ENCODE measurements at places on chromosomes 3 and 15. TPM values are rescaled to one million over a fixed set of nuclear protein-coding genes. Genes with fewer than 3 reads are reported as not detected.

Gene RETNLB
- total RNA-seq, result not detected

Gene DCLK3
- 0.04 TPM for total RNA-seq

DNA sequence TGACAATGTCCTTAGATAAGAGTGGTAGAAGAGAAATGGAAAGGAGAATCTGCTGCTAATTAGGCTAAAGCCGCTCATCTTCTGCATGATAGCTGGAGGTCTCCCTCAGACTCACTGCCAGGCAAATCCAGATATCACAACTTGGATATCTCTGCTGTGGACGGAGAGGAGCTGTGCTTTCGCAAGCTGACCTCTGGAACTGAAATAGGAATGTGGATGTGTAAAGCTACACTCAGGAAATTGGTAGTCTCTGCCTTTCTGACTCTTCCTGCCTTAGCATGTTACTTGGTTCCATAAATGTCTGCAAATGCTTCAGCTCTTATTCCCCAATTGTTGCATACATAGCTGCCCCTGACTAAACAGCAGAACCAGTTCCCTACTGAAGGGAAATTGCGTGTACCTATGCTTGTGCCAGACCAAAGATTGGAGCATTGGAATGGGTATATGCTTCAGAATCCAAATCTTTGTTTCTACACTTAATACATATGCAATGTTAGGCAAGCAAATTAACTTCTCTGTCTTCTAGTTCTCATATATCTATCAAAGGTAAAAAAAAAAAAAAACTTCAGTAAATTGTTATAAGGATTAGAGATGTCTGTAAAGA lies 74.7 kb upstream of the ROBO2 start:
- ATAC-seq, result no peak

DNA sequence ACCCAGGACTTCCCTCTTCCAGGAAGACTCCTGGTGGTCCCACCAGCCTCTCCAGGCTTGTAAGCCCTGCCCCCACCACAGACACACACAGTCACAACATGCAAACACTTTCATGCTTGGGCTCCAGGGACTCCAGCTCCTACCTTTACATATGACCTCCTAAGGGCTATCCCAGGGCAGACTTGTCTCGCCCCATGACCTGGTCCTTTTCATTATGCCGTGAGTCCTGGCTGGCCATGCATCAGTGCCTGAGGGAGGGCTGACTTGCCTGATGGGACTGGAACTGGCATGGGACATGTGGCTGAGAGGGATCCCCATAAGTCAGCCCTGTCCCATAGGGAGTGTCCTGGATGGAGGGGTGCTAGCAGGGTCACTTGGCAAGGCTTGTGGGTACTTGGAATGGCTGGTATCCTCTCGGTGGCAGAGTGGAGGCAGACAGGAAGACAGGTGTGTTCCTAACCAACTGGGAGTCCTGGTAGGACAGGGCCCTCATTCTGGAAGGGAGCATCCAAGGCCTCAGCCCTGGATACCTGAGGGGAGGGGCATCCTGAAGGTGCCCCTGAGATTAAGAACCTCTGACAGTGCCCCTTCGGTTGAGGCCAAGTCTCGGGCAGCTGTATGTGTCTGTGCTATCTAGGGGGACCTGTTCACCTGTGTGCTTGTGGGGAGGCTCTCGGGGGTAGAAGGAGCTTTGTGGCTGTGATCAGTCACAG lies 540 bp upstream of the HHATL start:
- ATAC-seq, result no peak

DNA sequence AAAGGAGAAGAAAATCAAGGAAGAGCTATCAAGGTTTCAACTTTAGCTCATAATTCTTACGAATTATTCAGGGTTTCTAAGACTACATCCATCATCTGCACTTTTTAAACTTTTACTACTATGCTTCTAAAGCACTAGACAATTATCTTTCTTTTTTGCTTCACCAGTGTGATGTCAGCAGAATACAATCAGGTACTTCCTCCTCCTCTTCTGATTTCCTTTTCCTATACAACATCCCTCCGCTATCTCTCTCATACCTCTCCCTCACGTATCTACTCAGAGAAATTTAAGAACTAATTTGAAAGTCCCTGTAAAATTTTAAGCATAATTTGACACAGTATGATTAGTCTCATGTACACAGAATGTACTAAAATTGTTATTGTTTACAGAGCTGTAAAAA lies 47.3 kb upstream of the USP50 start:
- ATAC-seq, result no peak

DNA sequence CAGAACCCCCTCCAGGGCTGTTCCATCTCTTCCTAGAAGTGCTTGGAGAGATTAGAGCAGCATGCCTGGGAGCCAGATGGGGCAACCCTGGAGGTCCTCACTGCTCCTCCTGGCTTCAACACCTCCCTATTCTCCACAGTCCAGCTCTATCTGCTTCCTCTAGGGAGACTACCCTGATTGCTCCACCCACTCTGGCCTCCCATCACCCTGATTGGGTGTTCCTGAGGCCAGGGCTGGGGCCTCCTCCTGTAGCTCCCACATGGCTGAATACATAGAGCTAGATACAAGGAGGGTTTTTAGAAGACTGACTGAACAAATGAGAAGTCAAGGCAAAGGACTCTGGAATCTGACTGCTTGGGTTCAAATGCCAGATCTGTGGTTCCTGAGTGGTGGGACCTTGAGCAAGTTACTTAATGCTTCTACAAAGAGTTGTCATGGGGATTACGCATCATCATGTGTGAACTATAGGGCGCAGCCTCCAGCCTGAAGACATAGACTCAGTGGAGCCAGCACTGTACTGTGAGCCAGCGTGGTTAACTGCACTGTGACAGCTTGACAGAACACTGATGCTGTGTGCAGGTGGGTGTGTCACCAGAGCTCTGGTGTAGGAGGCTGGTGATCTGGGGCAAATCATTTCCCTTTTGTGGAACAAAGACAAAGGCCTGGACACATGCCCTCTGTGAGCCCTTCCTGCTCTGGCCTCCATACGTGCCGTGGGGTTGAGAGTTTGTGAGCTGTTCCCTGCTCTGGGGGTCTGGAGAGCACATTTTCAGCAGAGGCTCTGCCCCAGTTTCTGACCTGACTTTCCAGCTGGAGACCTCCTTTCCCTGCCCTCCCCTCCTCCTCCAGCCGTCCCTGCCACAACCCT lies 74.8 kb downstream of the SCN5A start:
- peak; percentile 48 for ATAC-seq

GRCh38 chr15:30929064-30929669 lies 25.5 kb downstream of the FAN1 start:
- no peak for ATAC-seq

Gene BCL2A1
- total RNA-seq, result not detected

DNA sequence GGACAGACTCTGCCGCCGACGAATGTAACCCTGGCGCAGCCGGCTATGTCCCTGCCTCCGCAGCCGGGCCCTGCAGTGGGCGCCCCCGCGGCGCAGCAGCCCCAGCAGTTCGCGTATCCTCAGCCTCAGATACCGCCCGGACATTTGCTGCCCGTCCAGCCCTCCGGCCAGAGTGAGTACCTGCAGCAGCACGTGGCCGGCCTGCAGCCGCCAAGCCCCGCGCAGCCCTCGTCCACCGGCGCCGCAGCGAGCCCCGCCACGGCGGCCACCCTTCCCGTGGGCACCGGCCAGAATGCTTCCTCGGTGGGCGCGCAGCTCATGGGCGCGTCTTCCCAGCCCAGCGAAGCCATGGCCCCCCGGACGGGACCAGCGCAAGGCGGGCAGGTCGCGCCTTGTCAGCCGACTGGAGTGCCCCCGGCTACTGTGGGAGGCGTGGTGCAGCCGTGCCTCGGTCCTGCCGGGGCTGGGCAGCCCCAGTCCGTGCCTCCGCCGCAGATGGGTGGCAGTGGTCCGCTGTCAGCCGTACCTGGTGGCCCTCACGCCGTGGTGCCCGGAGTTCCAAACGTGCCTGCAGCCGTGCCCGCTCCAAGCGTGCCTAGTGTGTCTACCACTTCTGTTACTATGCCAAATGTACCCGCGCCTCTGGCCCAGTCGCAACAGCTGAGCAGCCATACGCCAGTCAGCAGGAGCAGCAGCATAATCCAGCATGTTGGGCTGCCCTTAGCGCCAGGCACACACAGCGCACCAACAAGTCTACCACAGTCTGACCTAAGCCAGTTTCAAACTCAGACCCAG lies 2.4 kb downstream of the TSC22D2 start:
- ATAC-seq, result peak; percentile 10

Data from esophagus mucosa (tissue), 1 donor.